A549 treated with CpdA at 1 μM for 4 hours (cell line): ENCODE measurements at places on chromosomes 3 and 15. TPM values are rescaled to one million over a fixed set of nuclear protein-coding genes. Genes with fewer than 3 reads are reported as not detected.

ZPLD1 gene
- total RNA-seq: 0.02 TPM in 1 of 5 replicates, not detected in the others

CNTN3 gene
- total RNA-seq: not detected in 5 replicates

CISH gene
- 0.46 to 0.78 TPM (median 0.66 TPM) in 5 replicates for total RNA-seq

COMMD4 gene
- total RNA-seq: 167 to 194 TPM (median 184 TPM) in 5 replicates

ADIPOQ gene
- not detected in 5 replicates for total RNA-seq

TMC3 gene
- not detected in 5 replicates for total RNA-seq
